ENCODE measurements at places on chromosomes 1 and 21.

- no peak for DNase-seq
Measured at GRCh38 chr1:39173995-39174380, 30.5 kb upstream of the MACF1 start.

GRCh38 chr1:925561-926421, 2.1 kb downstream of the SAMD11 start:
- DNase-seq, result no peak

GRCh38 chr1:17856496-17857108, 101.5 kb downstream of the ACTL8 start:
- no peak for DNase-seq

GRCh38 chr21:26732432-26733221, 112.6 kb downstream of the ADAMTS1 start:
- peak; percentile 16 for DNase-seq

GRCh38 chr21:44528634-44528995, 11.4 kb downstream of the KRTAP10-1 start:
- DNase-seq, result no peak

DNA sequence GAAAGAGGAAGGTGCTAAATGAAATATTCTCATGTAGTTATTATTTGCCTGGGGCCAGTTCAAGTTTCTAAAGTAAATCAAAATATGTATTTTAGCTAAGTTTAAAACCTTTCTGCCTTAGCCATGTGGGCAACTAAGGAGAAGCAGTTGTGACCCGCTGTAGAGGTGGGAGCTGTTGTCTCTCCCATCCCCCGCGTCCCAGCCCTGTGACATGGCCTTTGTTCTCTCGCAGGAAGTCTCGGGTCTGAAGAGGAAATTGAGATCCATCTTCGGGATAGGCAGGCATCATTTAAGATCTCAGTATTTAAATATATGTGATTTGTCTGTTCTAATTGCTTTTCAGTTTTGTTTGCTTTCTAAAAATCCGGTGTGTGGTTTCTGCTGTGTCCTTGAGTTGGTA, 121.5 kb downstream of the CAMTA1 start:
- no peak for DNase-seq

- DNase-seq, result no peak
Measured at GRCh38 chr1:12029720-12030339, 10.5 kb downstream of the MIIP start.

DNA sequence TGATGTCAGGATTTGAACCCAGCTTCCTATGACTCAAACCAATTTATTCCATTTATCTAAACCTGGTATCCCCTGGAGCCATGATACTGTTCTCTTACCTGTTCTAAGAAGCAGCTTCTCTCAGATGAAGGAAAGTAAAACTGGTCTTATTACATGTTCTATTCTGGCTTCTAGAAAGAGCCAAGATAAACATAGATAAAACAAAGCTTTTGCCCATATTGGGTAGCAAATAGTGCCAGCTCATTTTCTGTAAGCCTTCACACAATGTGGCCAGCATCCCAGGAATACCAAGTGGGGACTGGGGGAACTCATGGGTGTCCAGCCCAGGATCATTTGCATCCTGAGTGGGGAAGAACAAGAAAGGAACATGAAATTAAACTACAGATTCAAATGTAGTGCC, 53.5 kb upstream of the EPHA8 start:
- no peak for DNase-seq

GRCh38 chr1:65177457-65177856, 29.5 kb downstream of the AK4 start:
- no peak for DNase-seq

DNA sequence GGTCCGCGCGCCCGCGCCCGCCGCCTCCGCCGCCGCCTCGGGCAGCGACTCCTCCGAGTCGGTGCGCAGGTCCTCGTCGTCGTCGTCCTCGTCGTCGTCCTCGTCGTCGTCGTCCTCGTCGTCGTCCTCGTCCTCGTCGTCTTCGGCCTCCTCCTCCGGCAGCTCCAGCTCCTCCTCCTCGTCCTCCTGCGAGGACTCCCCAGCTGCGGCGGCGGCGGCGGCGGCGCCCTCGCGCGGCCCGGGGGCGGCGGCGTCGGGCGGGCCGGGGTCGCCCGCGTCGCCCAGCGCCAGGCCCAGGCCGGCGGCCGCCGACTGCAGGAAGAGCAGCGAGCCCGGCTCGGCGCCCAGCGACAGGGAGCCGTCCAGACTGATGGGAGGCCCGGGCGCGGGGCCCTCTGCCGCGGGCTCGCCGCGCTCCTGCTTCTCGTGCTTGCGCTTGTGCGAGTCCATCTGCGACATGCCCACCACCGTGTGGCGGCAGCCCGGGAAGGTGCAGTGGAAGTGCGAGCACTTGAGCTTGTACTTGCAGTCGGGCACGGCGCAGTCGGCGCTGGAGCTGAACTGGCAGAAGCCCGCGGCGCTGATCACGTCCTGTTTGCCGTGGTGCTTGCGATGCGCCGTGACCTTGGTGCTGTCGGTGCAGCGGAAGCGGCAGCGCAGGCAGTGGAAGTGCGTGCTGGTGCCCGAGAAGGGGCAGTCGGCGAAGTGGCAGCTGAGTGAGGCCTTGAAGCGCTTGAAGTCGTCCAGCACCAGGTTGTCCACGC, 157.3 kb downstream of the CASZ1 start:
- DNase-seq, result no peak

DNA sequence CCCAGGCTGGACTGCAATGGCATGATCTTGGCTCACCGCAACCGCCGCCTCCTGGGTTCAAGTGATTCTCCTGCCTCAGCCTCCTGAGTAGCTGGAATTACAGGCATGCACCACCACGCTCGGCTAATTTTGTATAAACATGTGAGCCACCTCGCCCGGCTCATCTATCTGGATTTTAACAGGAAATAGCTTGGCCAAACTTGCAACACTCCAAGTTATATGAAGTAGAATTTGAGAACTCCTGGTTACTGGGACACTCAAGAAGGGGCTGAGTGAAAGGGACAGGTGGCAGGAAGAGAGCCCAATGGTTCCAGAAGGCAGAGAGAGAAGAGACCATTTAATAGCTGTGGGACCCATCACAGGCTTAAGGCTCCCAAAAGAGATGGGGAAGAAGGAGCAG, 2.9 kb upstream of the GPX7 start:
- no peak for DNase-seq

DNA sequence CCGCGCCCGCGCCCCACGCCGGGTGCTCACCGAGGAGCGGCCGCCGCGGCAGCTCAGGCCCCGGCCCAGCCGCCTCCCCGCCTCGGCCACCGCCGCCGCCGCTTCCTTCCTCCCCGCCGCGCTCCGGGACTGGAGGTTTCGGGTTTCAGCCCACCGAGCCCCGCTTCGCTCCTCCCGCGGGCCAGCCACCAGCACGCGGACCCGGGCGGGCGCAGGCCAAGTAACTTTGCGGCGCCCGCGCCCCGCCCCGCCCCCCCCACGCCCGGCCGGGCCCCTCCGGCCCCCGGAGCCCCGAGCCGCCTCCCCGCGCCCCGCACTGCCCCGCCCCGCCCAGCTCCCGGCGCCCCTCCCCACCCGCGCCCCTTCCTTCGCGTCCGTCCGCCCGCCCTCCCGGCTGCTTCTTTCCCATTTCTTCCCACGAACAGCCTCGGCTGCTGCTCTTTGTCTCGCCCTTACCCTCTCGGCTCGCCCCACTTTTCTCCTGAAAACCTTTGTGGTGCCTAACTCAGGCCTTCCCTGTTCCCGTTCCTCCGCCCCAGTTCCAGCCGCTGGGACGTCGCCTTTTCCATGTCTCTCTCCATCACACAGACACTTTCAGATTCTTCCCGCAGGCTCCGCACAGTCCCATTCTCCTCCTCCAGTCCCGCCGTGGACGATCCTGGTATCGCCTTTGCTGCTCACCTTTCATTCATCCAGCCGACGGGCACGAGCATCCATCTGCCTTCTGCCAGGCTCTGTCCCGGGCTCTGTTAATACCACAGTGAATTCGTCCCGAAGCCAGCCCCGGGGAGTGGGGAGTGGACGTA, at the start of gene GPR161:
TSS of gene GPR161 (minus strand) at position 222 of the 806 bp plus-strand sequence. CDS start 32,080 bp downstream, outside the sequence.
- DNase-seq, result peak; percentile 19

- DNase-seq, result no peak
Measured at GRCh38 chr1:96214982-96215381, 506.6 kb upstream of the PTBP2 start.

- peak; percentile 70 for DNase-seq
Measured at GRCh38 chr1:85297855-85298629, 21.6 kb upstream of the BCL10 start.

DNA sequence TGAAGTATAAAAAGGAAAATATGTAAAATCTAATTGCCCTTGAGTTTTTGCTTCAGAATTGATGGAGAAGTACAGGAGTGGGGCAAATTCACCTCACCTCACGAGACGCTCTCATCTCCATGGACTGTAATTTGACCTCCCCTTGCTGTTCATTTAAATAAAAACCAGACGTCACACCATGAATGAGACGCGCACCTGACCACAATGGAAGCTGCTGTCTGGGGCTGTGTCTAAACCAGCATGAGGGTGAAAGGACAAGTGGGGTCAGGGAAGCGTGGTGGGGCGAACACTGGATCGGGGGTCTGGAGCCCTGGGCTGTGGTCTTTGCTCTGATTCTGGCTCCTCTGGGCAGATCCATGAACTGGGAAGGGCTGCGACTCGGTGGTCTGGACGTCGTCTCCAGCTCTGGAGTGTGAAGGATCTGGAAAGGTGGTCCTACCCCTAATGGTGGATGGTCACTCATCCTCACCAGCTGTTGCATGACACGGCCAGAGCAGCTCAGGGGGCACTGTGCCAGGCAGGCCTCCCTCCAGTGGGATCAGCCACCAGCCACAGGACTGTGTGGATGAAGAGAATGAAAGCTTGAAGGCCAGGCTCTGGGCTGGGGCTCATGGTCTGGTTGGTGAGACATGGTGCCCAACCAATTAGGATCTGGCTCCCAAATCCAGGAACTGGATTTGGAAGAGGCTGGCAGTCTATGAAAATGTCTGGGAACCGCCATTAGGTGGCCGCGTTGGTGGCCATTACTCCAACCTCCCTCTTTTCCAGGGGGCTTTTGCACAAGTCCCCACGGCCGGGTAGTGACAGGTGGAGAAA, 728.6 kb downstream of the PTPRU start:
- no peak for DNase-seq

- DNase-seq, result no peak
Measured at GRCh38 chr1:203403586-203403985, 52.7 kb upstream of the FMOD start.

DNA sequence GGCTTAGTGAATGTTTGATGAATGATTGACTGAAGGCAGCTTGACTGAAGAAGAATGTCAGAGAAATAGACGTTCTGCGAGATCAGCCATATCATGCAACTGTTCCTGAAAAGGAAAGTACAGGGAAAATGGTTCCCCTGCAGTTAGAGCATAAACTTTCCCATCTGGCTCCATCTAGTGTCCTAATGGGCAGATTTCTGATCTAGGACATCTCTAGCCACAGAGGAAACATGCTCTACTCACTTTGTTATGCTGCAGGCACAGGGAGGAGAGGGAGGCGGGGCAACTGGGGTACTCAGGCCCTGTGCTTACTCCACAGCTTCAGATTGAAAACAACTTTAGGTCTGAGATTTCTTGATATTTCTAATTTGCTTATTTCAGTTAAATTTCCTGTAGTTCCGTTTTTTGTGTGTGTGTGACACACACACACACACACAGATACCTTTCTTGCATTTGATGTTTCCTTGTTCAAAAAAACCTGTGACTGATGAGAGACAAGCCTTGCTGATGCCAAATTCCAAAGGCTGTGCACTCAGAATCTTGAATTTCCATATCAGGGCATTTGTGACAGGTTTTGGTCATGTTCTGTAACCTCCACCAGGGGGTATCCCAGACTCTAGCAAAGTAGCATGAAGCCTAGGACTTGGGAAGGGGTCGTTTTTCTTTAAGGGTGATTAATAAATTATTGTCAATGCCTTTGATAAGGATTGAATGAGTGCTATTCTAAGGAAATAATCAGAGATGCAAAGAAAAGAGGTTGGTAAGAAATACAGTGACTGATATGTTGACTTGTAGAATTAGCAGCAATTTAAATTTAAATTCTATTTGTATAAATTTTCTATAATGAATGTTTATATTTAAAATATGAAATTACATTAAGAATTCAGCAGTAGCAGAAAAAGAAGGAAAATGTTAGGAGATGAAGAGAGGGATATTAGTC, 139.7 kb upstream of the BEND5 start:
- no peak for DNase-seq

DNA sequence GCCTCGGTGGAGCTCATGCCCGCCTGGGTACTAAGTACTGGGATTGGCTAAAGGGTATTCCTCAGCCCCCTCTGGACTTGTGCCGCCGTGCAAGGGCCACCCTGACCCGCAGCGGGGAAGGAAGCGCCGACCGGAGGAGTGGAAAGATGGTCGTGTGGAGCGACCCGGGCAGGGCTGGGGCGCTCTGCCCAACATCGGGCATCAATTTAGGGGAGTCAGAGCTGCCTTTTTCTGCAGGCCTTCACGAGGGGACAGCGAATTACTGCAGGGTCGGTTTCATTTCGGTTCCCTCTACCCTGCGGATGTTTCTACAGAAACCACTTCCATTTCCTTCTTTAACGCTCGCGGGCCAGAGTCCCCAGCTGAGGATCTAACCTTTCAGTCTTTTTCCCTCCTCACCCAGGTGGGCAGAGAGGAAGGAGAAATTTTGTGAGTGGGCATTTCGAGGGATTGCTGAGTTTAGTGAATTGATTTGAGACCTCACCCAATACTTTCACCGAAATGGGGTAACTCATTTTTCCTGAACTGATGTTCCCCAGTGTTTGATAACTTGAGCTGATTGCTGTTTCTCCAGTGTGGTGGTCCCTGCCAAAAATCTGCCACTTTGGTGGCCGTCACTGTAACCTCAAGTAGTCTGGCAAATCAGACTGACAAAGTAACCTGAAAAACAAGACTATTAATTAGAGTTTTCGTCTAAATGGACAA, 1.1 kb downstream of the TOR1AIP1 start:
- DNase-seq, result peak; percentile 18

GRCh38 chr21:46171585-46171984, 12.7 kb downstream of the SPATC1L start:
- no peak for DNase-seq

- no peak for DNase-seq
Measured at GRCh38 chr1:236027104-236027503, 37.8 kb downstream of the NID1 start.

GRCh38 chr1:225435957-225436392, 8.1 kb upstream of the LBR start:
- DNase-seq, result no peak

DNA sequence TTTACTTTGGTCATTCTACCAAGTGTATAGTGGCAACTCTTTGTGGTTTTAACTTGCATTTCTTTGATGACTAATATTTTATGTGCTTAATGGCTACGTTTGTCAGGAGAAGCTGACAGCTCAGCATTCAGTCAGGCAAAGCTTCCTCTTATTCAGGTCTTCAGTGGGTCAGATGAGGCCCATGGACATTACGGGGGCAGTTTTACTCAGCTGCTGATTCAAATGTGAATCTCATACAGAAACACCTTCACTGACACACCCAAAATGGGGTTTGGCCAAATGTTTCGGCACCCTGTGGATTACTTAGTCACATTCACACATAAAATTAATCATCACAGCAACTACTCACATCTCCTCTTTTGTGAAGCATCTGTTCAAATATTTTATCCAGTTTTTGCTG, 104.9 kb upstream of the PLD5 start:
- DNase-seq, result no peak

All from activated CD8-positive, alpha-beta memory T cell treated with anti-CD3 and anti-CD28 coated beads, Interleukin-2, amount 50 U/mL, for 4 hours (primary cell).